ENCODE measurements at places on chromosomes 3 and 15. TPM values are rescaled to one million over a fixed set of nuclear protein-coding genes. Genes with fewer than 3 reads are reported as not detected.

GRCh38 chr15:48693484-48693883 is 48.0 kb upstream of the FBN1 start:
- H3K36me3 ChIP-seq: no peaks in the 10 kb centered on the region
- H3K4me3 ChIP-seq: no peak overlapping the region
- H3K27ac ChIP-seq: no peak overlapping the region
- H3K4me1 ChIP-seq: no peaks in the 10 kb centered on the region
- H3K27me3 ChIP-seq: no peaks in the 10 kb centered on the region
- DNase-seq: no peak

GRCh38 chr3:197337656-197338055 is 39.2 kb upstream of the DLG1 start:
- peaks cover 6% of the 10 kb centered on the region for H3K4me1 ChIP-seq
- no peak overlapping the region for H3K27ac ChIP-seq
- no peak for DNase-seq
- H3K4me3 ChIP-seq: no peak overlapping the region

DNA sequence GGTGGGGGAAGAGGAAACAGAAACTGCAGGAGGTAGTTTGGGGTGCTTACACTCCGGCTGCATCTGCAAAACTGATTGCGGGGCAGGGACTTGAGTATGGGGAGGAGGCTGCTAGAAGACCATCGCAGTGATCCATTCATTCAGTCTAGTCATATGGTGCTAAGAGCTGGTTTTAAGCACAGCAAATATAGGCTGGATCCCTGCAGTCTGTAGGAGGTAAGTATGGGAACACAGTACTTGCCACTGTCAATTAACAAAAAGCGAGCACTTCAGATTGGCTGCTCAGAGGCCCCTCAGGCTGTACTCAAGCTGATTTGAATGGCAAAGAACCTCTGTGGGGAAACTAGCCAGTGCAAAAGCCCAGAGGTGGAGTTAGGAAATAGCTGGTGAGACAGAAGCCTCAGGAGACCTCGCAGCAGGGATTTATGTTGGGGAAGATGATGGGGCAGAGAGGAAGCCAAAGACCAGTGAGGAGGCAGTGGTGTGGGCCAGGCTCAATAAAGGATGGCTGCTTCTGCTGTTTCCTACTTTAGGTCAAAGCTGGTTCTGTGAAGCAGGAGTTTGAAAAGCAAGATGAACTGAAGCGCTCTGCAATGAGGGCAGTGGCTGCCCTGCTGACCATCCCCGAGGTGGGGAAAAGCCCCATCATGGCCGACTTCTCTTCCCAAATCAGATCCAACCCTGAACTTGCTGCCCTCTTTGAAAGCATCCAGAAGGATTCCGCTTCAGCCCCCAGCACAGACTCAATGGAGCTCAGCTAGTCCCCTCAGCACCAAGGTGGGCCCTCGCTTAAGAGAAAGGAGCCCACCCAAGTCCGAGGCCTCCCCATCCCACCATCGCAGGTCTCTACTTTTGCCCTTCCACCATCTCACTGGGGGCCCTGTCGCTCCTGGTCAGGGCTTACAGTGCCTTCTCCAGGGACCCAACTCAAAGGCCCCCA is 7.9 kb downstream of the RPL32 start:
- H3K4me3 ChIP-seq: peak overlapping the region; percentile 39
- peak overlapping the region; percentile 82 for H3K27ac ChIP-seq

DNA sequence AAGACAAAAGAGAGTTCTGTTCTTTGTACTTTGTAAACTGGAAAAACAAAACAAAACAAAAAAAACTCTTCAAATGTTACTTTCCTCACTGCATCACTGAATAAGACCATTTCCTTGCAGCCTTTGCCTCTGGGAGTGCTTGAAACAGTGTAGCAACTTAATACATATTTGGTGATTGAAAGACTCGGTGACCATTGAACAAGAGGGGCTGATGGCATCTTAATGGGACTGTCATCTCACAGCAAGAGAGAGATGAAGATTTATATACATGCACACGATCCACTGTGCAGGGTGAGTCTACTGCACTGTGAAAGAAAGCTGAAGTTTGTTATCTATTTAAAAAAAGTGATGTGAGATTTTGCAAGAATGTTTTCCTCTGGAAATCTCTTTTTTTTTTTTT is 111.9 kb upstream of the KLHL25 start:
- no peak overlapping the region for H3K27ac ChIP-seq
- peaks cover 3% of the 10 kb centered on the region for H3K4me1 ChIP-seq
- H3K4me3 ChIP-seq: no peak overlapping the region
- DNase-seq: no peak
- H3K36me3 ChIP-seq: no peaks in the 10 kb centered on the region
- H3K27me3 ChIP-seq: peaks cover 22% of the 10 kb centered on the region

DNA sequence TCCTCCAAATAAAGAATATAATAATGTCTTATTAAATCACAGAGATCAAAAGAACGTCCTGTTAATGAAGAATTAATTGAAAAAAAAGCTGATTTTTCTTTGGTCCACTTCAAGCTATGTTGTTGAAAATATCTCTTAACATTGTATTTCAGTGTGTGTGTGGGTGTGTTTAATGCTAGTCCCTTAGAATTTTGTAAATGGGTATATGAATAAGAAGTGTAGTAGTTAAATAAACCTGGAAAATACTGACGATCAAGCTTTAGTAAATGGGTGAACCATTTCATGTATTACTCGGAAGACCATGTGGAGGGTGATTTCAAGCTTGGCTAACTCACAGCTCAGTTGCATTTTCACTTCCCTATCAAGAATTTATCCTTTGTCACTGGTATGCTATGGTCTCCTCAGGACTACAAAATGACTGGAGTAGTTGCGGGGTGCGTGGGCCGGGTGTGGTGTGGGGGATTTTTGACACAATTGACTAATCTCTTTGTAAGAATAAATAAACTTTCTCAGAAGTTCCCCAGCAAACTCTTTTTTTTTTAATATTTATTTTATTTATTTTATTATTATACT is 586.4 kb downstream of the GRM7 start:
- no peak overlapping the region for H3K4me3 ChIP-seq
- H3K27ac ChIP-seq: no peak overlapping the region
- no peak for DNase-seq
- no peaks in the 10 kb centered on the region for H3K4me1 ChIP-seq

DNA sequence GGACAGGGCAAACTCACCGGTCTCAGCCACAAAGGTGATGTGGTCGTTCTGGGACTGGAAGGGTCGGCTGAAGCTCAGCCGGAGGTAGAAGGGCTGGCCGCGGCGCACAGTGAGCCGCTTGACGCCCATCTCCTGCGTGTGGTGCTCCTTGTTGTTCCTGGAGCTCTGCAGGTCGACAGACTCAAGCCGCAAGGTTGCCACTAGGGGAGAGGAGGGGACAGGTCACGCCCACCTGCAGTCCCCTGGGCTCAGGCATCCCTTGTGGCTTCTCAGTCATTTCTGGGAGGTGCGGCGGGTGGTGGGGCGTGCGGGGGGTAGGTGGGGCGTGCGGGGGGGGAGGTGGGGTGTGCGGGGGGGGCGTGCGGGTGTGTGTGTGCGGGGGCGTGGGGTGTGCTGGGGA is 26.7 kb upstream of the TGM5 start:
- no peaks in the 10 kb centered on the region for H3K4me1 ChIP-seq
- no peak overlapping the region for H3K27ac ChIP-seq
- peaks cover 62% of the 10 kb centered on the region for H3K27me3 ChIP-seq
- DNase-seq: no peak
- H3K36me3 ChIP-seq: no peaks in the 10 kb centered on the region
- H3K4me3 ChIP-seq: peak overlapping the region; percentile 21

DNA sequence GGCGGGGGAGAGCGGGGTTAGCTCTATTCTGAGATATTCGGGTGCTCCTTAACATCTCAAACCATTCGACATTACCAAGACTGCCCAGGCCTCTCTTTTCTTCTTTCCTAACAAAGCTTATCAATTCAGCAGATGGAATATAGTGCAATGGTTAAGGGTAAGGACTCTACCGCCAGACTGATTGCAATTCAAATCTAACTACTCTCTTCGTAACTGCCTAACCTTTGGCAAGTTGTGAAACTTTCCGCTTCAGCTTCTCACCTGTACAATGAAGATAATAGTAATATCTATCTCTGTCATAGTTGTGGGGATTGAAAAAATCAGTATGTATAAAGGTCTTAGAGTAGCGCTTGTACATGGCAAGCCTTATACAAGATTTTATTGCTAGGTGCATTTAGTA is 972 bp downstream of the UBA5 start:
- no peak for DNase-seq
- H3K27me3 ChIP-seq: no peaks in the 10 kb centered on the region
- peak overlapping the region; percentile 96 for H3K27ac ChIP-seq
- peaks cover 49% of the 10 kb centered on the region for H3K4me1 ChIP-seq

Gene TRAT1
- 87.0 TPM for total RNA-seq

Gene FBXO45
- 4.9 TPM for total RNA-seq

Gene PPCDC
- total RNA-seq: 9.5 TPM

Gene COL6A5
- not detected for total RNA-seq

Gene CRTC3
- total RNA-seq: 84.4 TPM

Measured in T-helper 17 cell (primary cell).